ENCODE measurements at places on chromosomes 12 and 14.

DNA sequence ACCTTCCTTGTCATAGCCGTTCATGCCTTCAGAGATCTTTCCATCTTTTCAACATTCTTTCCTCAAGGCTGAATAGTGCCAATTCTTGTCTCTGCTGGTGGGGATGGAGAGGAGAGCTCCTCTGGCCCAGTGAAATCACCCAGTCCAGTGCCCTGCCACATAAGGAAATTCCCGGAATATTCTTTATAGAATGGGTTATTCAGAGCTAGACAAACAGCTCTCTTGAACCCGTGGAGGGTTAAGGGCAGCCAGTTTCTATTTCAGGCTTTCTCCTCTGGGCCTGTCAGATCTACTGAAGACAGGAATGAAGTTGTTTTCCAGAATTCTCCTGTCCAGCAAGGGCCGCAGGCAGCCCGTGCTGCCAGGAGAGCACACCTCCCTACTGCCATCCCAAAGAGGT is 8.1 kb upstream of the NRIP2 start:
- DNase-seq, result no peak

DNA sequence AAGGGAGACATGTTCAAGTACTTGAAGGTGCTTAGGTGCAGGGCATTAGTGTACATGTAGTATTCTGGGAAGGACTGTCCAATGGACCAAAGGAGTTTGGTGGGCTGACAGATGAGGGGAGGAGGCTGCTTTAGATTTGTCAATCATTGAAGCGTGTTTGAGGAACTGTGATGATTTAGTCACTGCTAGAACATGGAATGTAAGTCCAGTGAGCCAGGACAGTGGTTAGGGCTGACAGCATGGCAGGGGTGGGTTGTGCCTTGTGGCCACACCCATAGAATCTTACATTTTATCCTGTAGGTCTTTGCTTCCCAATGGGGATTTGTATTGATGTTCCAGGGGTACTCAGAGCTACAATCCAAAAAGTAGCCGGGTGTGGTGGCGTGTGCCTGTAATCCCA is 24.6 kb downstream of the DIP2B start:
- DNase-seq, result no peak

- no peak for DNase-seq
These were observed 42.2 kb downstream of the SLC17A8 start for GRCh38 chr12:100399095-100399494.

GRCh38 chr14:55968741-55969140 is 149.5 kb upstream of the PELI2 start:
- no peak for DNase-seq

GRCh38 chr14:65704850-65705249 is 292.3 kb downstream of the FUT8 start:
- no peak for DNase-seq

DNA sequence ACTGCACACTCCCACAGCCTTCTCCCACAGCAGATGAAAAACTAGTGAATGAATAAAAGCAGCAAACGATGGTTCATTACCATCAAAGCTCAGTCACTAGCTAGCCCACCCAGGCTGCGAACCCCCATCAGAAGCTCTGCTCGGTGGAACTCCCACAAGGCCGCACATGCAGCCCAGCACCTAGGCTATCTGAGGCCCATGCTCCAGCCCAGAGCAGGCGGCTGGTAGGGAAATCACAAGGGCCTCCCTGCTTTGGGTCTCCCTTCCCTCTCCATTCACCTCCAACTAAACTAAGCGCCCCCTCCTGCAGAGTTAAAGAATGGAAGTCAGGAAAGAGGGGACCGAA is 69.0 kb downstream of the ITPK1 start:
- DNase-seq, result no peak

DNA sequence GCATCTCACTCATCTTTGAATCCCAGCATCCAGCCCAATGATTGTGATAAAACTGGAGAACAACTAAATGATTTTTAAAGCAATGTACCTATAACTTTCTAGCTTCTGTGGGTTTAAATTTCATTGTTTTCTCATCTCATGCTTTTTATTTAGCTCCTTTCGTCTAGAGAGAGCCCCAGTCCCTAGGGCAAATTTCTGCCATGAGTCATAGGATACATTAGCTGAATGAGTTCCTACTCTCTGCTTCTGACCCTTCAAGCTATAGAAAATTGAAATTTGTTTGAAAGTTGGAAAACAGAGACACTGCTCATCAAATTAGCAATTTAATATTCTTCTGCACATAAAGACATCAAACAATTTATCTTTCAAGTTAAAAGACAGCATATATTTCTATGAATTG is 113.9 kb downstream of the KIF21A start:
- DNase-seq, result no peak

GRCh38 chr12:57237932-57238853 is 8.7 kb downstream of the SHMT2 start:
- no peak for DNase-seq

GRCh38 chr14:91830777-91831176 is 36.6 kb downstream of the TC2N start:
- DNase-seq, result no peak

DNA sequence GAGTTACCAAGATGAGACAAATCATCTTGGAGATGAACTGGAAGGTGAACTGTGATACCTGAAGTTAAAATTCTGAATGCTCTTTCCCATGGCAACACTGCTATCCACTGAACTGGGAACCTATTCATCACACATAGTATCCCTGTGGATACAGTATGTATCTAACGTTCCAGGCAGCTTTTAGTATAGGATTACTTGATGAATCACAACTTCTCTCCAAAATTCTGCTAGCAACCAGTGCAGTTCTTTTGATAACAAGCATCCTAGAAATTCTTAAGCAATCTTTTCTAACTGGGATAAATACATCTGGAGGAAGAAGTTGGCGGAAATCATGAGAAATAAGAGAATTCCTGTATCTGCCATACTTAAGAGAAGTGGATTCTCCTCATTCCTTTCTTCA is 66.4 kb downstream of the PAWR start:
- no peak for DNase-seq

GRCh38 chr14:34931206-34931605 is 51.6 kb upstream of the SRP54 start:
- DNase-seq, result no peak

DNA sequence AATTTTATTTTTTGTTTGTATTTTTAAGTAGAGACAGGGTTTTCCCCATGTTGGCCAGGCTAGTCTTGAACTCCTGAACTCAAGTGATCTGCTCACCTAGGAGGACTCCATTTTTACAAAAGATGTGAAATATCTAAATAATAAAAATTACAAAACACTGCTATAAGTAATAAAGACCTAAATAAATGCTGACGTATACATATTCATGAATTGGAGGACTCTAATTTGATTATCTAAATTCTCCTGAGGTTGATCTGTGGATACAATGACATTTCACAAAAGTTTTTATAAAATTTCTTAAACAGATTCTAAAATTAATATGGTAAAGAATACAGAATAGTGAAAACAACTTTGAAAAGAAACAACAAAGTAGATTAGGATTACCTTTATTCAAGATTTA is 1224.0 kb downstream of the SLC16A7 start:
- no peak for DNase-seq

DNA sequence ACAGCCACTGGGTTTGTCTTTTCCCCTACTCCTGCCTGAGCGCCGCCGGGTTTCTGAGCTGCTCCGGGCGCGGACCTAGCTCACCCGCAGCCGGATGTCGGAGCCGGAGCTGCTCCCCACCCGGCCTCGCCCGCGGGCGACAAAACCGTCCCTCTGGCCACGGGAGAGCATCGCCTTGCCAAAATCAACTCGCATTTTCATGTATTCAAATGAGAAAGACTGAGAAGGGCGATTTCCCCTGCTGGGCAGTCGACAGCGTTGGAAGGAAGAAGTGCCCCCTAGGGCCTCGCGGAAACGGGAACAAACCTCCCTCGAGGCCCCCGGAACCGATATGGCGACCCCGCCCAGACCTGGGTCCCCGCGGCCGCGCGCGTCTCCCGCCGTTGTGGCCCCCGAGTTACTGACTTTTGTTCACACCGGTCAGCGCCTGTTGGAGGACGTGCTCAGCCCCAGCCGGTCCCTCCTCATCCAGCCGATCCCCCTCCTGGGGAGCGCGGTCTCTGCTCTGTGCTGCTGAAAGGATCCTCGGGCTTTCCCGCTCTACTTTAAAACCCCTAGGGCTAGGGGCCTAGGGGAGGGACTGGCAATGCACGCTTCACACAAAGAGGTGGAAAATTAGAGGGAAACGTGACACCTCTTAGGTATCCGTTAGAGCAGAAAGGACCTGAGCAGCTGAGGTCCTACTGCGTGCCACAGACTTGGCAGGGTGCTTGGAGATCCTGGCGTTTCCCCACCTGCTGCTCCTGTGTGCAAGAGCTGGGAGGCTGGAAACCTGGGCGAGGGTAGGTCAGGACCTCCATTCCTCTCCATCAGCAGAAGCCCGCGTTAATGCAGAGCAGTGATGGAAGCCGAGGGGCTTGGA is 4.3 kb downstream of the TTC6 start:
- DNase-seq, result peak; percentile 9

DNA sequence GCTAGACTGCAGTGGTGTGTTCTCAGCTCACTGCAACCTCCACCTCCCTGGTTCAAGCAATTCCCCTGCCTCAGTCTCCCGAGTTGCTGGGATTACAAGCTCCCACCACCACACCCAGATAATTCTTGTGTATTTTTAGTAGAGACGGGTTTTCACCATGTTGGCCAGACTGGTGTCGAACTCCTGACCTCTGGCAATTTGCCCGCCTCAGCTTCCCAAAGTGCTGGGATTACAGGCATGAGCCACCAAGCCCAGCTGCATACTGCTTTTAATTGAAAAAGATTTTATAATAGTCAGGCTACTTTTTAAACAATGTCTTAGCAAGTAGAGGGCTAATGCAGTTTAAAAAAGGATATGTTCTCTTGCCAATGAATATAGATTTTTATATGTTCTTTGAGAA is 668.9 kb downstream of the SLC6A15 start:
- DNase-seq, result no peak

GRCh38 chr14:66088656-66089055 is 397.5 kb upstream of the CCDC196 start:
- no peak for DNase-seq

GRCh38 chr12:26846416-26846815 is 13.4 kb upstream of the ITPR2 start:
- DNase-seq, result no peak

- DNase-seq, result peak; percentile 75
These were observed 52.4 kb upstream of the FICD start for GRCh38 chr12:108462686-108463085.

GRCh38 chr14:68824517-68825347 is 31.9 kb upstream of the ZFP36L1 start:
- peak; percentile 42 for DNase-seq

DNA sequence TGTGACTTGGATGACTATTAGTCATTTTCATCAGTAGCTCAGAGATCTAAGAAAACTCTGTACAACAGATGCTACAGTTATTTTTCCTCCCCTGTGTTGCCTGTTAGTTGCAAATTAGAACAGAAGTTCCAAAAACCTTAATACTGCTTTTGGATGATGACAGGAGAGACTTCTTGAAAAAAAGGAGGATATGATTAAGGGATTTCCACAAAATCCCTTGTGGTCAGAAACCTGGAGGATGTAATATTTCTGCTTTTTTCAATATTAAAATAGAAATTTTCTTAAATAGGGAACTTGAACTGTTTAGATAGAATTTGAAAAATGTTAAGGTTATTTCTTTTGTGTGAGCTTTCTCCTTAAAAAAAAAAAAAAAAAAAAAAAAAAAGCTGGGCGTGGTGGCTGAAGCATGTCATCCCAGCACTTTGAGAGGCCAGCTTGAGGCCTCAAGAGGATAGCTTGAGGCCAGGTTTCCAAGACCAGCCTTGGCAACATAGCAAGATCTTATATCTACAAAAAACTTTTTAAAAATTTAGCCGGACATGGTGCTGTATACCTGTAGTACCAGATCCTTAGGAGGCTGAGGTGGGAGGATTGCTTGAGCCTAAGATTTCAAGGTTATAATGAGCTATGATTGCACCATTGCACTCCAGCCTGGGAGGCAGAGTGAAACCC is 14.1 kb downstream of the CMAS start:
- DNase-seq, result no peak

DNA sequence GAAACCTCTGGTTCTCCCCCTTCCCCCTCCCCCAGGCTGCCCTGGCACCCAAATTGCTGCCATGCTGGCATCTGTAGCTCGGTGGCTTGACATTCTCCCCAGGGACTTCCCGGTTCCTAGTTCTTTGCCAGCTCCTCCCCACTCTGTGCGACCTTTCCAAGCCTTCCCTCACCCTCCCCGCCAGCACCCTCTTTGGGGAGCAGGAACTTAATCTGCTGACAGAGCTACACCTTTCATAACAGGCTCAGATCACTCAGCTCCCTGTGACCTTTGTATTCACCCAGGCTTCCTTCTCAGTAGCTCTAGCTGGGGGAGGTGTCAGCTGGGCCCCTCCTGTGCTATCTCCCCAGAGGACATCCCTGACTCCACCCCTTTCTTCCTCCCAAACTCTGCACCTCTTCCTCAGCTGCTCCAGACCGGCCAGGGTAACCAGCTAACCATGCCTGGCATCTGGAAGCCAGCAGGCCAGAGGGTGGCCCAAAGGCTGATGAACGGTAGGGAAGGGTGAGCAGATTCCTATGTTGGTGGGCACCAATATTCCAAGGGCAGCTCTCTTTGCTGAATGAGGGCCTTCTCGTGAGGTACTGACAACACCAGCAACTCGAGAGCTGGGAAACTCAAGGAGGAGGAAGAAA is 1.8 kb upstream of the COX14 start:
- no peak for DNase-seq

DNA sequence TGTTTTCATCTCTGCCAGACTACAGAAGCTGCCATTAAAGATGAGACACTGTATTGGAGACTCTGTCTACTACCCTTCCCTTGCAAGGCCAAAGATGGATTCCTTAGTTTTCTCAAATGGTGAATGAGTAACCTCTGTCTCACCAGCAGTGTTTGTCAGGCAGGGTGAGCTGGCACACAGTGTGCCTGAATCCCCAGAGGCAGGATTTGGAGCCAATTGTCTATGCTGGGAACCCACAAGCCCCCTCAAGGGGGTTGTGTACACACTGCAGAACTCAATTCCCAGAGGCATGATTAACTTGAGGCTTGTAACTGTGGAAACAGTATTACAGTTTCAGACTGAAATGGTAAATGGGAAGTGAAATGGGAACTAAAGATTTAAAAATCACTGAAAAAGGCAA is 136.8 kb upstream of the PTPRB start:
- no peak for DNase-seq

DNA sequence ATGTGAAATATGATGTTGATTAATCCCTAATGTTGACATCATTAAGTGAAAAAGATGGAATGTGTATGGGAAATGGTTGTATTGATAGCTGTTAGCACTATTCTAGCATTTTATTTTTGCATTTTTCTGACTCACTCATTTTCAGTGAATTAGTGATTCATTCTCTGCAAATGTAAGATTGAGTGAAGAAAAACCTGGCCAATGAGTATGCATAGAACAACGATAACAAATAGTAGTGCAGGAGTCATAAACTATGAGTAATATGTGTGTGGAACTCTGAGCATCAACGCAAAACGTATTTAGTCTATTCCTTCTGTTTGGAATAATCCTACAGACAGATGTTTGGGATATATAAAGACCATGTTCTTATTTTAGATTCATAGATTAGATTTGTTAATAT is 76.3 kb upstream of the RTL1 start:
- no peak for DNase-seq

- DNase-seq, result no peak
These were observed 284.3 kb downstream of the KSR2 start for GRCh38 chr12:117684471-117684870.

Measured in NCI-H524 treated with DMSO at 0.1 percent for 48 hours (cell line).